ENCODE measurements at places on chromosomes 11 and 22.

- peak; percentile 77 for DNase-seq
These were observed 88.6 kb upstream of the CRYBB3 start for GRCh38 chr22:25110846-25111578.

DNA sequence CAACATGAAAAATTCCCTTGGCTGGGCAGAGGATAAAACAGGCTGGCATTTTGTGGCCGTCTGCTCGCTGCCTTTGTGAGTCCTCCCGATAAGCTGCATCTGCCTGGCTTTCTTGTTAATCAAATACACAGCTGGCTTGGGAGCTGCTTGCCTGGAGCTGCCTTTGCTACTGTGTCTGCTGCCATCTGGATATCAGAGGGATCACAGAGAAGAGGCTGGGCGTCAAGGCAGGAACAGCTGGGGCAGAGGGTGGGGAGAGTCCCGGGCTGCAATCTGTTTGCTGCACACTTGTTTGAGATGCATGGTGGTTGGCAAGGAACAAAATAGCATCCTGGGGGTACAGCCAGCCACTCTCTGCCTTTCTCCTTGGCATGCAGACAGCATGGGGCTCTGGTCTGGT is 36.0 kb downstream of the COMMD9 start:
- no peak for DNase-seq

DNA sequence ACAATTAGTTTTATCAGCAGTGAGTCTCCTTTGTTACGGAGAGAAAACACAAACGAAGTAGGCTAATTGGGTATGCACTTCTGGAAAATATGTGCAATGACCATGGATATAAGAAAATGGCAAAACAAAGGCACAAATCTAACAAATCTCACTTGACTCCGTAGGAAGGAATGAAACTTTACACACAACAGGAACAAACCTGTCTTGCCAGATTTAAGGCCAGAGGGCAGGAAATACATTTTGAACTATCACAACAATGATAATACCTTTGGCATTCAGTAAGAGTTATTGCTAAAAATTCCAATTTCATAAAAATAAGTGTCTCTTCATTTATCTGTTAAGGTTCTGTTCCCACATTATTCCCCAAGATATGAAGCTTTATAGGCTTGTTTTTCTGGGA is 36.6 kb downstream of the SLC25A17 start:
- no peak for DNase-seq

DNA sequence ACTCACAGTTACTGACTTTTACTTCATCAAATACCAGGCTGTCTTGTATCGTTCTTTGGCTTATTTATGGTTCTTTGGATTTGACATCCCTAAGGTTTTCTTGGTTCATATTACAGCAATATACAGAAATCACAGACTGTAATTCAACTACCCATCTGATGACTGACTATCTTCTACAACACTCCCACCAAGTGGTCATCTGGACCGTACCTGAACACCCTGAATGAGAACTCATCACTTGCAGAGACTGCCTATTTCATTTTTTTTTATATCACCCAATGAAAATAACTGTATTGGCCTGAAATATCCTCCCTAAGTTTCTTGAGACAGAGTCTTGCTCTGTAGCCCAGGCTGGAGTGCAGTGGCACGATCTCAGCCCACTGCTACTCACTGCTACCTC is 9.5 kb upstream of the UPB1 start:
- DNase-seq, result peak; percentile 43

GRCh38 chr22:32211011-32211410 is 6.1 kb upstream of the RFPL2 start:
- no peak for DNase-seq

DNA sequence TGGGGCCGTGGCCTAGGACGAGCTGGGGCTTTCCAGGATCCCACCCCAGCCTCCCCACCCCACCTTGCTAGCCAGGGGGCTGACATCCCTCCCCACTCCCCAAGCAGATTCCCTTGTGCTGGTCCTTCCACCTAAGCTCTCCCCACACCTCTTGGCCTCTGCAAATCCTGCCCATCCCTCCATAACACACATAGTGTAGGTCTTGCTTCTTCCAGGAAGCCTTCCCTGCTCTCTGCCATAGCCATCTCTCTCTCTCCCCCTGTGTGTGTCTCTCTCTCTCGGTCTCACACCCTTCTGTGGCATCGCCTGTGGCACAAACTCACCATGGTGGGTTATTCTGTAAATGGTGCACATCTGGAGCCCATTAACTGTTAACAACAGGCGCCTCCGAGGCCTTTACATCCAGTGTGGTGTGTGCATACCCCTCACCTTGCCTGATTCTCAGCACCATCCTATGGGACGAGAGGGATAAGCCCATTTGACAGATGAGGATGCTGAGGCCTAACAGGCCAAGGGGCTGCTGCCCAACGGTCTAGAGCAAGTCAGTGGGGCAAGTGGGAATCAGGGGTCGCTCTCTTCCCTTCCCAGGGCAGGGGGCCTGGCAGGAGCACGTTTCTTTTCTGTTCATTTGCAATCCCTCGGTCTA is 22.2 kb upstream of the PICK1 start:
- no peak for DNase-seq

DNA sequence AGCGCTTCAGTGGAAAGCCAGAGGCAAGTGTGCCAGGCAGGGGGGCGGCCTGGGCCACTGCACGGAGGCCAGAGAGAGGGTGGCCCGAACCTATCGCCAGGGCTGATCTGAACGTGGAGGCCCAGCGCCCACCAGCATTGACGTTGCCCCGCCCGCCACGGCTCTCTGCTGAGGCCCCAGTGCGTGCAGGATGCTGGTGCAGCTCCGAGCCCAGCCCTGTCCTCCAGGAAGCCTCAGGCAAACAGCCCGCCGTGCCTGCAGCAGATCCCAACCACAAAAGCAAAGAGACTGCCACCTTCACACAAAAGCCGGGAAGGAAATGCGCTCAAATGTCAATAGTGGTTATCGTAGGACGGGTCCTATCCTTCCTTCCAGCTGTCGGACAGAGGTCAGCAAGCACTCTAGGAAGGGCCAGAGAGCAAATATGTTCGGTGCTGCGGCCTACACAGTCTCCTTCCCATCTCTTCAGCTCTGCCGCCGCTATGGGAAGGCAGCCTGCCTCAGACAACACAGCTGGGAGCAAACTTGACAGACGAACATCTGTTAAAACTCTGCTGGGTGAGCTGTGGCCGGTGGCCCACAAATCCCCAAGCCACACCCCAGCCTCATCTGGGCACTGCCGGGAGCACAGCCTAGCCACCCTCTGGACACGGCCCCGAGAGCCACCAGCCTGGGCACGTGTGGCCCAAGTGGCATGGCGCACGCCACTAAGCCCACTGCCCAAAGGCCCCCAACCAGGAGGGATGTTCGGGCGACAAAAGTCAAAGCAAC is 146.2 kb downstream of the CRYBB2 start:
- DNase-seq, result no peak

DNA sequence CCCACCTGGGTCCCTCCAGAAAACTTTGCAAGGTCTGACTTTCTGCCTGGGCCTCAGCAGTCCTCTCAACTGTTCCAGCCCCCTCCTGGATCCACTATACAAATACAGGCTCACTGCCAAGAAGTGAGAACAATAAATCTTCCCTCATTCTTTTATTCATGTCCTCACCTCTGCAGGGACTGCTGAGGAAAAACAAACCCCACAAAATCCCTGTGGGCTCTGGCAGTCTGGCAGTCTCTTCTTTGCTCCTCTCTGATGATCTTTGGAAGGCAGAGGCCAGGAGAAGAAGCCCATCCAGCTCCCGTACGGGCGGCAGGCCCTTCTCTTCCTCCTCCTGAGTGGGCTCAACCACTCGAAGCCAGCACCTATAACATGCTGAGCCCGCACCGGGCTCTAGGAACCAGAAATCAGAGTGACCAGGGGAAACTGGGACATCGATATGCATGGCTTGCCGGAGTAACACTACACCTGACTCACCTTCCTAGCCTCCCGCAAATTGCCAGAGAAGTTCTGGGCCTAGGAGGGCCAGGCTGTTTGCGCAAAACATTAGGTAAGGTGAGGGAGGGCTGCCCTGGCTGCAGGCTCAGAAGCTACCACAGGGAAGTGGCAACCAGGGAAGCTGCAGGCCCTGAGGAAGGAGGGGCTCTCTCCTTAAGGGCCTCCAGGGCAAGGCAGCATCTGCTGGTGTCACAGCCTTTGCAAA is 24.2 kb downstream of the TMPRSS5 start:
- DNase-seq, result no peak

- no peak for DNase-seq
These were observed 120.6 kb upstream of the LMO1 start for GRCh38 chr11:8384199-8384821.

- peak; percentile 32 for DNase-seq
These were observed 1.9 kb downstream of the MS4A1 start for GRCh38 chr11:60457576-60457975.

- no peak for DNase-seq
These were observed 55.8 kb upstream of the ADSL start for GRCh38 chr22:40290516-40290915.

DNA sequence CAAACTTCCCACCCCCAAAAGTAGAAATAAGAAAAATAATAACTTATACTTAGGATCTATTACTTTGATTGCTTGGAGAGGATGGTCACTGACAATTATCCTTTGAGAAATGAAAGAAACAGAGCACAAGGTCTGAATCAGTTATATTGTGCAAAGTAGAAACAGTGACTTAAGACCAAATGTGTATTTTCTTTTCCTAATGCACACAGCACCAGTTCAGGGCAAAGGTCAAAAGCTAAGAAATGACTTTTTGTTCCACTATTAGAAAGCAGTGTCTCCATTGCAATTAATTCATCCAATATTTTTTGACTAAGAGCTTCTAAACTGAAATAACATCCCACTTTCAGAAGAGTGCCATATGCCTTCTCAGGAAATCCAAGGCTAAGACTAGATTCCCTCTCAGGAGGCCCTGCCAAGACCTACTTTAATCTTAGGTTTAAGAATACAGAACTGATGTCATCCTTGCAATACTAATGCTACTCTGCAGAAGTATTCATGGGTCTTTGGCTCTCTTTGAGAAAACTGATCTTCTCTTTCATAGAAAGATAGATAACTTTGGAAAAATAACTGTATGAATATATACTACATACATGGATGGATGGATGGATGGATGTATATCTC is 147.0 kb downstream of the APOL5 start:
- no peak for DNase-seq

DNA sequence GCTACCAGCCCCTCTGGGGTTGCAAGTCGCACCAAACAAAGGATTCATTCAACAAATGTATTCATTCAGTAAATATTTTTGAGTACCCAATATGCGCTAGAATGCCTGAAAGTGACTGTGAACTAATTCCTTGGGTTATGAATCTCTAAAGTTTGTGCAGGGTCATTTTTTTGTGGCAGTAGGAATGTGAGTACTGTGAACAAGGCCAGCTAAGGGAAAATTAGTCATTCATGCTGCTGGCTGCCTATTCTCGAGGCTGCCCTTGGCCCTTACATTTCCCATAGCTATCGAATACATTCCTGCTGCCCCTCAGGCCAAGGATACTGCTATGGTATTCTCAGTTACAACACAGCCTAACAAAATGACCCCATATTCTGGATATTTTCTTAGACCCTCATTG is 141.6 kb downstream of the TRPC6 start:
- DNase-seq, result no peak

Data from GM13976 (cell line).